ENCODE measurements at places on chromosomes 6 and 20.

GRCh38 chr20:13857304-13857703 is 72.5 kb downstream of the NDUFAF5 start:
- no peak overlapping the region for H3K4me3 ChIP-seq
- H3K4me1 ChIP-seq: no peaks in the 10 kb centered on the region
- H3K27me3 ChIP-seq: no peaks in the 10 kb centered on the region
- no peak for DNase-seq
- H3K36me3 ChIP-seq: no peaks in the 10 kb centered on the region

DNA sequence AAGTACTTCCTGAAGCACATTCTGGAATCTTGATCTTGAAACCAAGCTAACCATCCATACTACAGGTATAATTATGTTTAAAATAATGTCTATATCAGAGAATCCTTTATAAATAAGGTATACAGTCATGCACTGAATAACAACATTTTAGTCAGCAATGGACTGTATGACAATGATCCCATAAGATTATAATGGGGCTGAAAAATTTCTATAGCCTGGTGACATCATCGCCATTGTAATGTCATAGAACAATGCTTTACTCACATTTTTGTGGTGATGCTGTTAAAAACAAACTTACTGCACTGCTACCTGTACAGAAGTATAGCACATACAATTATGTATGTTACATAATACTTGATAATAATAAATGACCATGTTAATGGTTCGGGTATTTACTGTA is 31.8 kb downstream of the RNF146 start:
- H3K27me3 ChIP-seq: no peaks in the 10 kb centered on the region
- DNase-seq: no peak
- H3K27ac ChIP-seq: no peak overlapping the region
- H3K4me3 ChIP-seq: no peak overlapping the region
- H3K36me3 ChIP-seq: no peaks in the 10 kb centered on the region
- H3K4me1 ChIP-seq: peaks cover 6% of the 10 kb centered on the region

GRCh38 chr6:143803769-143804568 is 39.2 kb upstream of the LTV1 start:
- H3K27me3 ChIP-seq: no peaks in the 10 kb centered on the region
- no peaks in the 10 kb centered on the region for H3K4me1 ChIP-seq
- DNase-seq: no peak
- no peak overlapping the region for H3K27ac ChIP-seq
- peaks cover 6% of the 10 kb centered on the region for H3K36me3 ChIP-seq
- H3K4me3 ChIP-seq: no peak overlapping the region

DNA sequence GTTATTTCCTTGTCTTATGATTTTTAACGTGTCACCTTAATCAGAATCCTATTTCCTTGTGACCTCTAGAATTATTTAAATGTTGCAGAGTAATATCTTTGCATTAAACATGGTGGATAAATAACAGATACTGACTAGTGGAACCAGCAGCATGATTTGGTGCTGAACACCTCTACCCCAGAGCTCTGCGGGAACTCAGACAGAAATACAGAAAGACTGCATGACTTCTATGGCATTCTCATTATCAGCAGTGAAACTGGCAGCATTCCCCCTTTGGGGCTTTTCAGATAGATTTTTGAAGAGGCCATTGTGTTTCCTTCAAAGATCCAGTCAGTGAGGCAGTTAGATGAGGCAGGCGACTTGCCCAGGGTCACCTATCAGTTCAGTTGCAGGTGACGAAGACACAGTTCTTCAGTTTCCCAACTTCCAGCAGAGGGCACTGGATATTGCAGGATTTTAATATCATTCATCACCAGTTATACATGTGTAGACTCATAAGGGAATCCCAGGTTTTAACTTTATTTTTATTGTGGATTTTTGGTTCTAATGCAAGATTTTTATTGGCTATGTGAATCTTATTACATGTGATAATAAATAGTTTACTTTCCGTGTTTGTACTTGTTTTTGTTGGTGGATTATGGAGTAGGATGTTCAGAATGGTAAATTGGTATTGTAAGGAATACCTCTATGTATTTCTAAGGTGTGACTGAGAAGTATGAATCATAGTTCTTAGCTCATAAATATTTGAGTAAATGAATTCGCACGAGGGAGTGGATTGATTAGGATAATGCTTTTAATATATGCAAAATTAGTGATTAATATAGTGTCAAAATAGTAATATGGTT is 81.3 kb downstream of the AFDN start:
- no peaks in the 10 kb centered on the region for H3K27me3 ChIP-seq
- no peaks in the 10 kb centered on the region for H3K36me3 ChIP-seq
- DNase-seq: no peak
- no peak overlapping the region for H3K4me3 ChIP-seq

GRCh38 chr20:44395461-44396340 is 40.2 kb downstream of the HNF4A start:
- H3K4me1 ChIP-seq: no peaks in the 10 kb centered on the region
- no peak for DNase-seq

GRCh38 chr6:35327349-35328027 is 14.9 kb upstream of the PPARD start:
- DNase-seq: peak; percentile 68
- no peaks in the 10 kb centered on the region for H3K27me3 ChIP-seq
- no peaks in the 10 kb centered on the region for H3K4me1 ChIP-seq
- no peaks in the 10 kb centered on the region for H3K36me3 ChIP-seq

DNA sequence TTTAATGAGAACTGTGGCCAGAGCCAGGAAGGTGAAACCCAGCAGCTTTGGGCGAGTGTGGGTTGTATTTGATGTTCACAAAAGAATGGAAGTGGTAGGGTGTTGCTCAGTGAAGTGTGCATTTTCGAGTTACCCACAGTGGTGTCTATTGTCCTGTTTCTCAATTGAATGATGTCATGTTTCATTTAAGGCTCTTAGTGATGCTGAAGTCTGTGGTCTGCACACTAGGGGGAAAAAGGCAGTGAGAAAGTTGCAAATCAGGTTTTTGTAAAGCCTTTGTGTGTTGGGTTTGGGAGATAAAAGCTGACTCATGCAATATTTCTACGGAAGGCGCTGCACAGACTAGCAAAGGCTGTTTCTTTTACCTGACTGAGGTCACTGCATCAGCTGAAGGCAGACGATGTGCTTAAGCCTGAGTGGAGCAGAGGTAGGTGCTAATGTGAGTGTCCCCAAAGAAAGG is 121.1 kb downstream of the PLEKHG1 start:
- H3K4me1 ChIP-seq: no peaks in the 10 kb centered on the region
- no peaks in the 10 kb centered on the region for H3K27me3 ChIP-seq
- no peak overlapping the region for H3K27ac ChIP-seq
- no peaks in the 10 kb centered on the region for H3K36me3 ChIP-seq

- no peak overlapping the region for H3K4me3 ChIP-seq
- H3K4me1 ChIP-seq: no peaks in the 10 kb centered on the region
- DNase-seq: no peak
These were observed 8.4 kb upstream of the RNF182 start for GRCh38 chr6:13916230-13916944.

GRCh38 chr6:33925936-33926335 is 122.1 kb upstream of the MLN start:
- no peaks in the 10 kb centered on the region for H3K36me3 ChIP-seq
- no peak overlapping the region for H3K27ac ChIP-seq
- DNase-seq: peak; percentile 39
- no peaks in the 10 kb centered on the region for H3K27me3 ChIP-seq
- no peak overlapping the region for H3K4me3 ChIP-seq
- no peaks in the 10 kb centered on the region for H3K4me1 ChIP-seq

DNA sequence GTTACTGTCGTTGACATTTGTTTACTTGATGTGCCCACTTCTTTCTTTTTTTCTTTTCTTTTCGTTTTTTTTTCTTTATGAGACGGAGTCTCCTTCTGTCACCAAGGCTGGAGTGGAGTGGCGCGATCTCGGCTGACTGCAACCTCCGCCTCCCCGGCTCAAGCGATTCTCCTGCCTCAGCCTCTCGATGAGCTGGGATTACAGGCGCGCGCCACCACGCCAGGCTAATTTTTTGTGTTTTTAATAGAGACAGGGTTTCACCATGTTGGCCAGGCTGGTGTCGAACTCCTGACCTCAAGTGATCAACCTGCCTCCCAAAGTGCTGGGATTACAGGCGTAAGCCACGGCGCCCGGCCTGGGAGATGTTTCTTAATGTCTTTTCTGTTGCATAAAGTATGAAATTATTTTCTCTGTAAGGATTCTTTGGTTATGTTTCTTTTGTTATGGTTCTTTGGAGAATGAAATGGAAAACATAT is 33.3 kb upstream of the PRSS16 start:
- H3K4me3 ChIP-seq: no peak overlapping the region
- no peaks in the 10 kb centered on the region for H3K27me3 ChIP-seq
- no peaks in the 10 kb centered on the region for H3K4me1 ChIP-seq
- H3K36me3 ChIP-seq: no peaks in the 10 kb centered on the region
- no peak for DNase-seq

DNA sequence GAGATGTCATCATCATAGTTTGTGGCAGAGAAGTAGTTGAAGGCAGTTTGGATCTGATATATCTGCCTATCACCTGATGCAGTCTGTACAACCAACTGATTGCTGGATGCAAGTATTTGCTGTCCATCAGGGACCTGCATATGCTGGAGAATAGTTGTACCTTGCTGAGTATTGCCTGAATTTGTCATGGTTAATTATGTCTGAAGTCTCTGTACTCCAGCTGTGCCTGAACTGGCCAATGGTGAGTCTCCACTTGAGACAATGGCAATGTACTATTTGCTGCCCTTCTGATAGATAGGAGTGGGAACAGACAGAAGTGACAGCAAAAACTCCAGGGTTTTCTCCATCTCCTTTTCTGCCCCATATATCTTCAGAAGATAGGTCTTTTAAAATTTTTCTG is 531.5 kb downstream of the EPHA7 start:
- DNase-seq: no peak
- no peak overlapping the region for H3K27ac ChIP-seq
- H3K4me1 ChIP-seq: no peaks in the 10 kb centered on the region
- H3K36me3 ChIP-seq: no peaks in the 10 kb centered on the region
- no peak overlapping the region for H3K4me3 ChIP-seq

DNA sequence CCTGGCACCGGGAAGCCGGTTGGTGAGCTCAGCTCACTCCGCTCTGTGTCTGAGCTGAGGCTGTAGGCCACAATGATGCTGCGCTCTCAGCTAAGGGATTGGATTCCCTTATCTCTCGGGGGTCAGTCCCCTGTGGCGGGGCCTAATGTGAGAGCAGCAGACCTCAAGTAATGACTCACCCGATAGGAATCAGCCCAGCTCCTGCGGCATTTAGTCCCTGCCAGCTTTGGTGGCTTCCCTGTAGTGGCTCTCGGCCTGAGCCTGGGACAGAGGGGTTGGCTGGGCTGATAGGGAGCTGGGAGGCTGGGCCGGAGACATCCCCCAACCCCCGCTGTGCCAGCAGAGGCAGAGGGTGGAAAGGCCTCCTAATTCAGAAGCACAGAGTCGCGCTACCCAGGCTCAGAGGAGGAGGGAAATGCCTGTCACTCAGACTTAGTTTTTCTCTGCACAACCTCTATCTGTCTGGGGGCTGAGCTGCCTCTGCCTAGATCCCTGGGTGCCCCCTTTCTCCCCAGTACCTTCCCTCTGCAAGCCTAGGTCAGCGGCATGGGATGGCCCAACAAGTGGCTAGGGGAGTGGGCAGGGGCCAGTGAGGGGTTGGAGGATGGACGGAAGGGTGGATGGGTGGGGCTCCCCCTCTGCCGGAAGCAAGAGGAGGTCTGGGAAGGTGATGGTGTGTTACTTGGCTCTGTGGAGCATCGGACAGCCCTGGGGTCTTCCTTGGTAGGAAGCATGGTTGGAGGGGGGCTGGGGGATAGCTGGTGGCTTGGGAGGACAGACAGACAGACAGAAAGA is 92.2 kb downstream of the CDH22 start:
- no peak for DNase-seq
- no peak overlapping the region for H3K4me3 ChIP-seq
- H3K27me3 ChIP-seq: no peaks in the 10 kb centered on the region
- H3K4me1 ChIP-seq: no peaks in the 10 kb centered on the region

DNA sequence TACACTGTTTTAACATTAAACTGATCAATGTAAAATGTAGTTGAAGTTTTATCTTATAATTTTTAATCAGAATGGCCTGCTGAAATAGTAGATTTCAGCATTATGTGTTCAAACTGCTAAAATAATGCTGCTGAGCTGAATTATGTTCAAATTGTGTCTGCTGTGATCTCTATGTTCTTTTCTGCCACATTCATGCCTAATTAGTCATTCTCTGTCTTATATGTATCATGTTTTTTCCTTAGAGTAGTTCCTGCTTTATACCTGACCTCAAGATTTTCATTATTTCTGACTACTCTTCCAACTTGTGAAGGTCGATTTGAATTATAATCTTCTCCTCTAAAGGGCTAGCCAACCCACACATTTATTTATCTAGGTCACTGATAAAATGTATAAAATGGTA is 476.7 kb upstream of the EPHA7 start:
- H3K4me1 ChIP-seq: no peaks in the 10 kb centered on the region
- no peaks in the 10 kb centered on the region for H3K27me3 ChIP-seq
- no peak overlapping the region for H3K27ac ChIP-seq
- no peak for DNase-seq
- H3K4me3 ChIP-seq: no peak overlapping the region

GRCh38 chr6:34514593-34515472 is 41.3 kb downstream of the SPDEF start:
- no peak for DNase-seq
- H3K27ac ChIP-seq: no peak overlapping the region
- no peaks in the 10 kb centered on the region for H3K27me3 ChIP-seq
- H3K4me3 ChIP-seq: no peak overlapping the region

GRCh38 chr6:99645986-99646385 is 39.4 kb downstream of the PRDM13 start:
- H3K4me3 ChIP-seq: no peak overlapping the region
- DNase-seq: no peak
- H3K36me3 ChIP-seq: no peaks in the 10 kb centered on the region
- H3K27me3 ChIP-seq: no peaks in the 10 kb centered on the region

DNA sequence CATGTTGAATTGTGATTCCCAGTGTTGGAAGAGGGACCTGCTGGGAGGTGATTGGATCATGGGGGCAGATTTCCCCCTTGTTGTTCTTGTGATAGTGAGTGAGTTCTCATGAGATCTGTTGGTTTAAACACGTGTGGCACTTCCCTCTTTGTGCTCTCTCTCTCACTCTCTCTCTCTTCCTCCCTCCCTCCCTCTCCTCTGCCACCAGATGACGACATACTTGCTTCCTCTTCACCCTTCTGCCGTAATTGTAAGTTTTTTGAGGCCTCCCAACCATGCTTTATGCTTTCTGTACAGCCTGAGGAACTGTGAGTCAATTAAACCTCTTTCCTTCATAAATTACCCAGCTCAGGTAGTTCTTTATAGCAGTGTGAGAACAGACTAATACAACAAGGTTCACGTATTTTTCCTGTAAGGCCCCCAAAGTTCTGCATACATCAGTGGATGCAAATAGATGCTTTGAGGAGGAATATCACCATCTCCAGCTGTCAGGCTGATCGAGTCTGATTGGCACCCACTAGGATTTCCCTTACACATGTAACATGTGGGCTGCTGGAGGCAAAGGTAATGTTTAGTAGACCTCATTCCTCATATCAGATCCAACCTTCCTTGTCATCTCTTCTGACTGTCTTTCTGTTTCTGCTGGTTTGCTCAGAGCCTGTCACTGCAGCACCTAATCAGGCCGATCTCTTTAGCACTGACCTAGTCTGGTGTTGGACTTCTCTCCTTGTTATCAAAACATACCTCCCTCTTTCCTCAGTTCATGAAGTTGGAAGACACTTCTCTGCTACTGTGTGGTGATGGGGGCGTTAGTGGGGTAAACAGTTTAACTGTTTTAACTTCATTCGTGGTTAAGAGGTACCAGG is 54.3 kb upstream of the BACH2 start:
- no peaks in the 10 kb centered on the region for H3K4me1 ChIP-seq
- no peak overlapping the region for H3K27ac ChIP-seq
- H3K4me3 ChIP-seq: no peak overlapping the region
- peak; percentile 74 for DNase-seq

- H3K27ac ChIP-seq: no peak overlapping the region
- H3K36me3 ChIP-seq: no peaks in the 10 kb centered on the region
- H3K4me1 ChIP-seq: no peaks in the 10 kb centered on the region
- DNase-seq: no peak
These were observed 98.1 kb downstream of the NFATC2 start for GRCh38 chr20:51444467-51444866.
